Neural progenitor cell (in vitro differentiated cells): ENCODE measurements at places on chromosomes 7 and 10. TPM values are rescaled to one million over a fixed set of nuclear protein-coding genes. Genes with fewer than 3 reads are reported as not detected.

The SKAP2 gene
- 2.7 and 6.3 TPM in 2 replicates for total RNA-seq

The LIPF gene
- total RNA-seq = not detected in 2 replicates

The CD36 gene
- 0.34 and 1.6 TPM in 2 replicates for total RNA-seq

The CTNNA3 gene
- total RNA-seq = 11.3 and 12.9 TPM in 2 replicates

The FBXL13 gene
- total RNA-seq = 4.3 and 8.2 TPM in 2 replicates

The PSMC2 gene
- 85.1 and 128 TPM in 2 replicates for total RNA-seq

The LIPN gene
- total RNA-seq = not detected in 2 replicates

DNA sequence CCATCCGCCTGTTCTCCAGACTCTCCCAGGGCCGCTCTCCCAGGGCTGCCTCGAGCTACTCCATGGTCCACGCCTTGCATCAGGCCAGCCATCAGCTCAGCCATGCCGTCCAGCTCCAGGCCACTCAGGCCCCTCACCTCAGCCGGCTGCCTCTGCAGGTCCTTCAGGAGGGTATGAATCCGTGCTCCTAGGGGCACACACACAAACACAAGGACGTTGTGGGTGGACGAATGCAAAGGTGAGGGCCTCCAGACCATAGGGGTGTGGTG lies 449.4 kb downstream of the PTPRN2 start:
- no peak for DNase-seq

DNA sequence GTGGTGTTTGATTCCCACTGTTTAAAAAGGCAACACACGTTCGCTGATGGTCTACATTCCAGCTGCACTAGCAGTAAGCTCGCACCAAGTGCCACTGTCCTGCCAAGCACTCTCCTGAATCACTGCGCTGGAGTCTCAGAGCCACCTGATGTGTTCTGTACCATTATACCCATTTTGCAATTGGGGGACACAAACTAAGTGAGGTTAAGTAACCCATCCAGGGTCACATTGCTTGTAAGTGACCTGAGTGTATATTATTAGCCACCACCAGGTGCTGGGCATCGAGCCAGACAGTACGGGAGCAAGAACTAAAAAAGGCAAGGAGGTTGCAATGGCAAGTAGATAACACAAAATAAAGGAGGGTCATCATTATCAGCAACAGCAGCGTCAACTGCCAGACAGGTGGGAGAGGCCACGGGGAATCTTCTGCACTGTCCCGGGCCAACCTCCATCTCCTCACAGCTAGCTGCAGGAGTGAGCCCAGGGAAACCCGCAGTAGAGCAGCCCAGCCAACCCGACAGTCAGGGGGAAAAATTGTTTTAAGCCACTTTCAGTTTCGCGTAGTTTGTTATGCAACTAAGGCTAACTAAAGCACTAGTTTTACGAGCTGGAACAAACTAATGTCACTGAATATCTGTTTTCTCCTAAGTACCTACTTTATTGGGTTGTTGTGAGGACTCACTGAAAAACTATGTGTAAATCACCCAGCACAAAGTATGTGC lies 712 bp upstream of the CPVL start:
- DNase-seq = peak; percentile 45

DNA sequence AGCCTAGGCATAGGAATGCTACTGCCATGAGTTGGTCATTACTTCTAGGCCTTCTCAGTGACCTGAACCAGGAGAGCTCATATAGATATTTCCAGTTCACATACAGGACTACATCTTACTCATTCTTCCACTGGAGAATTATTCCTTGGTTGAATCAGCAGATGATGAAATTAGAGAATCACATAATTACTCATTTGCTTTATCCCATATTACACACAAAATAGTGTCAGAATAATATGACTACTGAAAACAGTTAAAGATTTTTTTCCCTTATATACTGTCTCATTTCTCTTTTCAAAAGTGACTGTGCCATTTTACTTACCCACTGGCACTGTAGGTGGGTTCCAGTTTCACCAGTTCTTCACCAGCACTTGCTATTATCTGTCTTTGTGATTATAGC lies 18.5 kb downstream of the BMS1 start:
- DNase-seq = no peak

DNA sequence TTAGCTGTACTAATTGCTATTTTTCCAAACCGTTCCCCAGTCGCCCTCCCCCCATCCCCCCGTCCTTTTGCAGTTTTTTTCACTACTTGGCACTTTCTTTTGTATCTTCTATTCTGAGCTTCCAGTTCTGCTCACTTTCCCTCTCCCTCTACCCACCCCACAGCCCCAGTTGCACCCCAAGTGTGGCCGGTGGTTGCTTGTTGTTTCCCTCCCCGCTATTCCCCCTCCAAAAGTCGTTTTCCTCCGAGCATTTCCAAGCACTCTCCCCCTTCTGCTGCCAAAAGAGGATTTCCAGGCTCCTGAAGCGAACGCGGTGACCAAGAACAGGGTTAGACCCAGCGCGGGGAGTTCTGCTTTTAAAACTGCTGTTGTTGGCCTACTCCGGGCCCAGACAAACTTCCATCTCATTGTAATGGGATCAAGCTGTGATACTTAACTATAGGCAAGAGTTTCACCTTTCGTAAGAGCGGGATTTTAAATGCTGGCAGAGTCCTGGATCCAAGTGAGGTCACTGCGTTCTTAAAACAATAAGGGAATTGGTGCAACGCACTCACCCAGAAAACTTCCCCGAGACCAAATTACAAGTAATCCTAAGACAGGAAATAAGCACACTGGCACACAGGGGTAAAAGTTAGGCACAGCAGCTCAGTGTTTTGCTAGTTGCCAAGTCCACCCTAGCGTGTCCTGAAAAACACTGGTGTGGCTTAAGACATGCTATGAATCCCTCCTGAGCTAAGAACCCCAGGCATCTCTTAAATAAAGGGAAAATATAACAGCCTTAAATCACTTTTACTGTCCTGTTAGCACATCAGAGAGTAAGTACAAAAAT lies 1.5 kb upstream of the RGS10 start:
- peak; percentile 76 for DNase-seq

- no peak for DNase-seq
Observed at GRCh38 chr10:6721480-6721879, 141.4 kb upstream of the PRKCQ start.

DNA sequence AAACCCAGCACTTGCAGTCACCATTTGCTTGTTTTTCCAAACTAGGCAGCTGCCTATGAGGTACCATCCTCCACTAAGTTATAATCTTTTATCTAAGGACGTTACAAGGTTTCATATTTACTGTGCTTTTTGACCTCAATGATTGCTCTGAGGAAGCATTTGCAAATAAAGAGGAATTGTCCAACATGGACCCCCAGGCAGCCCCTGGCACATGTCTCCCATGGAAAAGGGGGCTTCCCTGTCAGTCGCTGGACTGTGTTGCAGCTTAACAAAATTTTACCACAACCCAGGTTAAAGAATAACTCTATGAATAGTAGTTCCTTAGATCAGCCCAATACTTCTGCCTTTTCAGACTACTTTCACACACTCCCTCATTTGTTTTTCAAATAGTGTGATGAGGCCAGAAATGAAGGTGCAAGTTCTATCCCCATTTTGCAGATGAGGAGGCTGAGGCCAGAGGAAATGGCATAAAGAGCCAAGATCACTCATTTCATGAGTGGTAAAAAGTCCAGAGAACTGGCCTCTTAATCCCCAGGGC lies 52.8 kb upstream of the ZPBP start:
- no peak for DNase-seq

- DNase-seq = no peak
Observed at GRCh38 chr7:40200791-40201190, 66.0 kb downstream of the SUGCT start.

GRCh38 chr7:47635091-47636080 lies 53.5 kb upstream of the TNS3 start:
- peak; percentile 62 for DNase-seq

- DNase-seq = no peak
Observed at GRCh38 chr7:25952261-25953057, 199.5 kb upstream of the NFE2L3 start.

DNA sequence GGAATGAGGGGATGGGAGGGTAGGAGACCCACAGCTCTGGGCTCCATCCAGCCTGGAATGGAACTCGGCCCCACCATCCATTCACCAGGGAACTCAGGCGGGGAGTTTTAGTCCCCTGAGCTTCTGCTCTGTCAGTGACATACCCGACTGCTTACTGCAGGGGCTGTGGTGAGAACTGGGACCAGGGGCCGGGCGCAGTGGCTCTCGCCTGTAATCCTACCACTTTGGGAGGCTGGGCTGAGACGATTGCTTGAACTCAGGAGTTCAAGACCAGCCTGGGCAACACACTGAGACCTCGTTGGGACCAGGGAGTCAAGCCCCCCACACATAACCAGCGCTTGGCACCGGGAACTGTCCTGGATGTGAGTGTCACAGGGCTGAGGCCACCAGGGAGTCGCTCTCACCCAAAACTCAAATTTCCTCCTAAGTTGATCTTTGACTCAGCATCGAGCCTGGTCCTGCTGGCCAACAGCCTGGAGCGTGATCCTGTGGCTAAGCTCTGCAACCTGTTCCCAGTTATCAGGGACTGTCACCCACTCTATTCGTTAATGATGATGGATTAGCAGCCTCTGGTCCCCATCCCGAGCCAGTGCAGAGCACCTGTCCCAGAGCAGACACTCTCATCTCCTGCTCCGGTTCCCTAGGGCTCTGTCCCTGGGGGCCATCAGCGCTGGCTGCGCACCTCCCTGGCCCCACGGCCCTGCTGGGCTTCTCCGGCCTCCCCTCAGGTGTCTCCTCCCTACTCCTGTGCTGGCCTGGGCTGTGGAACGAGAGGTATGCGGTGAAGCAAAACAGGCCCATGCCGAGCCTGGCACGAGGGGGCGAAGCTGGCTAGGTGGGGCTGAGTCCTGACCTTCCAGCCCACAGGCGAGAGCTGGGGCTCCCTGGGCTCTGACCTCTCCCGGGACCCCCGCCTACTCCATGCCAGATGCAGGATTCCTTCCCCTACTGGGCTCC lies 902 bp upstream of the CLDN15 start:
- DNase-seq = no peak

DNA sequence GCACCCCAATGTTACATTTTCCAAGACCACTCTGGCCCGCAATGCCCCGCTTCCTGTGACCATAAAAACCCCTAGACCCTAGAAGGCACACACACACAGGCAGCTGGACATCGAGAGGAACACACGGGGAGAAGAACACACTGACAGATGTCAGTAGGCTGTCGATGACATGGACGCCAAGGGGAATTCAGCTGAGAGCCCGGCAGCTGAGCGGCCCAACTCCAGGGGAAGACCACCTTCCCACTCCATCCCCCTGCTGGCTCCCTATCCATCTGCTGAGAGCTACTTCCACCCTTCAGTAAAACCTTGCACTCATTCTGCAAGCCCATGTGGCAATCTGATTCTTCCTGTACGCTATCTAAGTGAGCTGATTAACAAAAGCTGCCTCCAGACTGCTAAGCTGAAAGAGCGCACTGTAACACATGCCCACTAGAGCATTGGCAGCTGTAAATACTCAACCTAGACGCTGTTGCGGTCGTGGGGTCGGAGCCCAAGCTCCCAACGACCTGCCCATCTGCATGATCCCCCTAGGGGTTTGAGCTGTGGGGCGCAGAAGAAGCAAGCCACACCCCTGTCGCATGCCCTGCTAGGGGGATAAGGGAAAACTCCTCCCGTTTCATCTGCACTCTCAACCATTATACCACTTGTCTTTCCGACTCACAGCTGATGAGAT lies 843.6 kb upstream of the POT1 start:
- peak; percentile 13 for DNase-seq
